ENCODE measurements at places on chromosomes 7 and 10. TPM values are rescaled to one million over a fixed set of nuclear protein-coding genes. Genes with fewer than 3 reads are reported as not detected.
A peak's percentile ranks its signal among the peaks of the same experiment; 100 is the strongest.

C10orf67 gene
- not detected for total RNA-seq

RGR gene
- total RNA-seq, result not detected

BLNK gene
- total RNA-seq, result not detected

ABCB1 gene
- 3.0 TPM for total RNA-seq

DNA sequence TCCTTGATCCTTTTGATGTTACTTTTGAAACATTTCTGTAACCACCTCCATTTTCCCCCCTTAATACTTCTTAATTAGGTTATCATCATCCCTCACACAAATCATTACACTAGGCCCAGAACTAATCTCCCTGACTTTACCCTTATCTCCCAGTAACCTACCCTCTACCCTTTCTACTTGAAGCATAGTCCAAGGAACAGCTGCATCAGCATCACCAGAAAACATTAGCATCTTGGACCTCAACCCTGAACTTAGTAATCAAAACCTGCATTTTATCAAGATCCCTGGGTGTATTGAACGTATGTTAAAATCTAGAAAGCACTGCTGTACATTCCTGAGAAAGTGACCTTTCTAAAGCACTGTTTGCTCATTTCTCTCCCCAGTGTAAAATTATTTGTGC lies 38.8 kb downstream of the MGAM2 start:
- no peaks in the 10 kb centered on the region for H3K36me3 ChIP-seq
- H3K4me1 ChIP-seq, result no peaks in the 10 kb centered on the region
- H3K27me3 ChIP-seq, result no peaks in the 10 kb centered on the region
- no peak overlapping the region for H3K4me3 ChIP-seq

- no peaks in the 10 kb centered on the region for H3K27me3 ChIP-seq
- peaks cover 9% of the 10 kb centered on the region for H3K4me1 ChIP-seq
- no peak for DNase-seq
- H3K4me3 ChIP-seq, result peak overlapping the region; percentile 80
- H3K36me3 ChIP-seq, result peaks cover 6% of the 10 kb centered on the region
Measured at GRCh38 chr7:140479739-140480084, 407 bp upstream of the MKRN1 start.

DNA sequence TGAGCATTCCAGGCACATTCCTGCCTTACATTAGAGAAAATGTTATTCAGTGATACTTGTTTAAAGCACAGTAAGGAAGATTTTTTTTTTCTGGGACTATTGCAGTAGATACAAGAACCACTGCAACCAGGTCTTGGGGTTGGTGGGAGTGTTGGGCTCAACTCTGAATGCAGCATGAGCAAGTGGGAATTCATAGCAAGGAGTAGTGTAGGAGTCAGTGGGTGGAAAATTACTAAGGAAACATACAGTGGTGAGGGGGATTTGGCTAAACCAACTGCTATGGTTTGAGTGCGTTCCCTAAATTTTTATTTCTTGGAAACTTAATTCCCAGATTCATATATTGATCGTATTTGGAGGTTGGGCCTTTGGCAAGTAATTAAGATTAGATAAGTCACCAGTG lies 22.4 kb downstream of the WAC start:
- no peaks in the 10 kb centered on the region for H3K4me1 ChIP-seq
- no peak overlapping the region for H3K27ac ChIP-seq
- no peak for DNase-seq
- peaks cover 94% of the 10 kb centered on the region for H3K36me3 ChIP-seq
- H3K27me3 ChIP-seq, result no peaks in the 10 kb centered on the region
- no peak overlapping the region for H3K4me3 ChIP-seq

DNA sequence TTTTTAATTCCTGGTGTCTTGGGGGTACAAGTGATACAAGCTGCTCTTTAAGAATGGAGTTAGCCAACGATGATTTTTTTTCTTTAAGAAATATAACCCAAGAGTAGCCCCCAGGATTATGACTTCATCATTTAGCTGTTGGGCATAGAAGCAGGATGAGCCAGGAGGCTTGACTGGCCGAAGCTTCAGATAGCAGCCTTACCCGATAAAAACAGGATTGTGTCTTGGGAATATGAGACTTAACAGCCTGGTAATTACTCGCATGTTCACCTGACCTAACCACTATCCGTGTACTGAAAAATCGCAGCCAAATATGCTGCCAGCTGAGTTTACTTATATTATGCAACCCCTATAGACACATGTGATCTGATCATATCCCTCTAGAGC lies 346.0 kb upstream of the BMPER start:
- H3K4me3 ChIP-seq, result no peak overlapping the region
- H3K27ac ChIP-seq, result no peak overlapping the region
- no peaks in the 10 kb centered on the region for H3K4me1 ChIP-seq
- no peaks in the 10 kb centered on the region for H3K27me3 ChIP-seq
- no peak for DNase-seq
- no peaks in the 10 kb centered on the region for H3K36me3 ChIP-seq

DNA sequence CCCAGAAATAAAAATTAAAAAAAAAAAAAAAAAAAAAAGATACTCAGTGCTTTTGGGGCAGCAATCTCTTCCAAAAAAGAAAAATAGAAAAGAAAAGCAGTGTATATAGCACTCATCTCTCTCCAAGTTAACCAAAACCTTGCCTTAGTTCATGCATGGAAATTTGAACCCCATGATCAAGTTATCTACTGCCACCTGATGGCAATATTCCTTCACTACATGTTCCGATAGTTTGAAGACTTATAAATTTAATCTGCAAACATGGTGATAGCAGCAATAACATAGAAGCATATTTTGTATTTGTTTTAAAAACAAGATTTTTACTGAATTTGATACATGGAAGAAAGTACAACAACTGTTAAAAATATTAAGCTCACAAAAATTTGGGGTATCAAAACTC lies 48.6 kb upstream of the SLIT1 start:
- peaks cover 10% of the 10 kb centered on the region for H3K4me1 ChIP-seq
- H3K27ac ChIP-seq, result no peak overlapping the region
- DNase-seq, result no peak
- H3K36me3 ChIP-seq, result no peaks in the 10 kb centered on the region
- H3K4me3 ChIP-seq, result no peak overlapping the region

DNA sequence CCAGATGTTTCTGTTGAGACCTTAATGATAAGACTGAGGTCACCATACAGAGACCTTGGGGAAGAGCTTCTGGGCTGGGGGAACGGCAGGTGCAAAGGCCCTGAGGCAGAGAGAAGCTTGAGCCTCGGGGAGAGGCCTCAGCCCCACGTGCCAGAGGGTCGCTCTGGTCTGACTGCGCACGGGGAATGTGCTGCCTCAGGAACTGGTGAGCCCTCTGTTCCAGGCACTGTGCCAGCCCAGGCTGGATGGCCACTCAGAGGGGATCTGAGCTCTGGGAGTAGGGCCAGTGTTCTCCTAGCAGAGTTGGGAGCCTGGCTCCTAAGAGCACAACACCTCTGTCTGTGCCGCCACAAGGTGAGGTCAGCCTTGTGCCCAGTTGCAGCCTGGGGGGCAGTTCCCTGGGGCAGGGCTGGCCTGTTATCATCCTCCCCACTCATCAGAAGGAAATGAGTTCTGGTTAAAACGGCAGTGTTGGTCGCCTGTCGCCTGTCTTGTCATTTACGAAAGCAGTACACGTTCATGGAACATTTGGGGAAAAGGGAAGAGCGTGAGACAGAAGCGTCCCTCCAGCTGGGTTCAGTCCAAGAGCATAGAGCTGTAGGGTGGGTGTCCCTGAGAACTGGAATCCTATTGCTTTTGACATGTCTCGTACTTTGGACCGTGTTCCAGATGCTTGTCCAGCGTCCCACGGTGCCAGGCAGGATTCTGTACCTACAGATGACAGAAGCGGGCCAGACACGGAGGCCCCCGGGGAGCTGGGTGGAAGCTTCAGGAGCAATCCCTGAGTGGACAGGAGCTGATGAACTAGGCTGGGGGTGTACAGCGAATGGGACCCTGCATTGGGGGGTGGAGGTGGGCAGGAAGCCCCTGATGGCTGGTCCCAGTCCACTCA lies 4.3 kb downstream of the TTYH3 start:
- no peaks in the 10 kb centered on the region for H3K27me3 ChIP-seq
- H3K27ac ChIP-seq, result no peak overlapping the region
- no peak for DNase-seq

- no peak overlapping the region for H3K4me3 ChIP-seq
- H3K36me3 ChIP-seq, result no peaks in the 10 kb centered on the region
- no peaks in the 10 kb centered on the region for H3K4me1 ChIP-seq
- no peak for DNase-seq
Measured at GRCh38 chr7:31850601-31851000, 163.6 kb downstream of the PPP1R17 start.

DNA sequence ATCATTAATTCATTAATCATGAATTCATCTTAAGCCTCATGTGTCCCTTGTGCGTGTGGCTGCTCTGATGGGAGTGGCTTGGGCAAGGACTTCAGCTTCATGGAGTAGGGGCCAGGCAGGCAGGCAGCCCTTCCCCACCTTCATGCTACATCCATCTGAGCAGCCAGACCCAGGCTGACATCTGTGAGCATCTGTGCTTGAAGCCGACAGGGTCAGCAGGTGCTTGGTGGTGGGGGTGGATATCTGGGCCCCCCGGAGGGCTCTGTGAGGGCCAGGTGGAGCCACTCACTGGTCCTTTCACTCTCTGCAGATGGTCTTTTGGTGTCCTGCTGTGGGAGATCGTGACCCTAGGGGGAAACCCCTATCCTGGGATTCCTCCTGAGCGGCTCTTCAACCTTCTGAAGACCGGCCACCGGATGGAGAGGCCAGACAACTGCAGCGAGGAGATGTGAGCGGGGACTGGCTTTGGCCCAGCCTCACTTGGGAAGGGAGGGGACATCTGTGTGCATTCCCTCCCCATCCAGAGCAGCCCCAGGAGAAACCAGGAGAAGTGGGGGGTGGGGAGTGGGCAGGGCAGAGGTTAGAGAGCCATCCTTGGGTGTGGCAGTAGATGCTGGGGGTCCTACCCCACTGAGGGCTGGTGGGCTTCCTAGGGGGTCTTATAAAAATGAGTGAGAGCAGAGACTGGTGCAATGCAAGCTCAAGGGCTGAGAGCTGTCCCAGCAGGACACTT lies 14.7 kb upstream of the CSGALNACT2 start:
- H3K4me3 ChIP-seq, result no peak overlapping the region
- DNase-seq, result peak; percentile 29
- no peaks in the 10 kb centered on the region for H3K36me3 ChIP-seq
- no peak overlapping the region for H3K27ac ChIP-seq

DNA sequence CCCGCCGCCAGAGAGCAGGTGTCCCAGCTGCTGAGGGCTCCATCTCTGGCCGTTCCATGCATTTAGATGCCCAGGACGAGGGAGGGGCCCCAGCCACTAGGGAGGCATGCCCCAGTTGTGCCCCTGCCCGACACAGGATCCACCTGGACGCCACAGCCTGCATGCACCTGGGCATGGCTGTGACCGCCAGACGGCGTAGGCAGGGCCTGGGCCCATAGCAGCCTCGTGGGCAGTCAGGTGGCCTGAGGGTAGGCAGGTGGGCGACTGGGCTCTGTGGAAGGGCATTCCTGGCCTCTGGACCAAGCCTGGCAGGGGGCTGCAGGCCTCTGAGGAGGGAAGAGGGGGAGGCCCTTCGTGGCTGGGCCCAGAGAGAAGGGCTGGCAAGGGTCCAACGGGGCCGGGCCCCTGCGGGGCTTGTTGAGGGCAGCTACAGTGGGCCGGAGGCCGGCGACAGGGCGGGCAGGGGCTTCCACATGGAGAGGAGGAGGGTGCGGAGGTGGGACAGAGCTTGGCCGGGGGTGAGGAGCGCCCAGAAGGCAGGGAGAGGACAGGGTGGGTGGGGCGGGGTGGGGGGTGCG lies 76.0 kb upstream of the NKX6-2 start:
- H3K27ac ChIP-seq, result no peak overlapping the region
- H3K4me3 ChIP-seq, result no peak overlapping the region

DNA sequence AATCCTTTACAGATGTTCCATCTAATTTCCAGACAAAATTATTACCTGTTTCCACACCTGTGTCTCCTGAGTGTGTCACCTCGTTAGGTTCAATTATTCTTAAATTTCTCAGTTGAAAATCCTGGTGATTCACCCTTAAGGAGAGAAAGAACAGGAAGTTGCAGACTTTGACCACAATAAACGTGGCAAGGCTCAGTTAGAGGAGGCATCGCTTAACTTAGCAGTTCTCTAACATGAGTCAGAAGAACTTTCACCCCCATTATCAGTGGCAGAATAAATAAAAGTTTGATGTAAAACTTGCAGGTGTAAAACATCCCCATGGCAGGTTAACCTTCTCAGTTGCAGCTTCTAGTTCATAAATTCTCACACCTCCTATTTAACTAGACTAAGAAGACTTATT lies 8.3 kb downstream of the XPNPEP1 start:
- peak; percentile 55 for DNase-seq
- no peaks in the 10 kb centered on the region for H3K27me3 ChIP-seq
- H3K4me1 ChIP-seq, result peaks cover 14% of the 10 kb centered on the region
- no peak overlapping the region for H3K4me3 ChIP-seq
- H3K36me3 ChIP-seq, result peaks cover 22% of the 10 kb centered on the region

DNA sequence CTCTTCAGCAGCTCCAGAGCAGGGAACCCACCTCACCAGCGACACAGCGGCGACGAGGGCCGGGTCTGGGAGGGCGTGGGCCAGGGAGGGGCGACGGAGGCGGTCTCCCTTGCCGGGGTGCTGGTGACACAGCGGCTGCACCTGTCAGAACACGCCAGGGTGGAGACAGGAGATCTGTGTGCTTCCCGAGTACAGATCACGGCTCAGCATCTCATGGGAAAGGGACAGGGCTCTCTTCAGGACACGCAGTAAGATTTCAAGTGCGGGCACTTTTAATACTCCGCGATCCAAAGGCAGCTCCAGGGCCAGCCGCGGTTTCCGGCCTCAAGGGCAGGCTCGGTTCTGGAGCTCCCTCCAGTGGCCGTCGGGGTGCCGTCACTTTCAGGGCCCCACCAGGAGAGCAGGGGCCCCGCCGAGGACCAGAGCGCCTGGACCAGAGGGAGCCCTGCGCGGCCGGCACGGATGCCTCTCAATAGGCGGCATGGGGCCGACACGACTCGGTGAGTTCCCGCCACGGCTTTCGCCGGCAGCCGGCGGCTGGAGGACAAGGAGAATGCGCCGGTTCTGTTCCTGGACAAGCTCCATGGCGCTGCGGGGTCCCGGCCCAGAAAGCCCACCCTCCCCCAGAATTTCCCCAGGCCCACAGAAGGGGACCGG lies 21.4 kb downstream of the GPR146 start:
- no peaks in the 10 kb centered on the region for H3K27me3 ChIP-seq
- no peak overlapping the region for H3K27ac ChIP-seq
- no peak overlapping the region for H3K4me3 ChIP-seq
- peak; percentile 79 for DNase-seq

GRCh38 chr10:3538656-3539531 lies 246.1 kb downstream of the KLF6 start:
- no peak overlapping the region for H3K4me3 ChIP-seq
- peak; percentile 90 for DNase-seq
- peak overlapping the region; percentile 88 for H3K27ac ChIP-seq
- H3K4me1 ChIP-seq, result peaks cover 28% of the 10 kb centered on the region
- H3K27me3 ChIP-seq, result no peaks in the 10 kb centered on the region

All from SJSA1 (cell line).